ENCODE measurements at places on chromosomes 11 and 22.

DNA sequence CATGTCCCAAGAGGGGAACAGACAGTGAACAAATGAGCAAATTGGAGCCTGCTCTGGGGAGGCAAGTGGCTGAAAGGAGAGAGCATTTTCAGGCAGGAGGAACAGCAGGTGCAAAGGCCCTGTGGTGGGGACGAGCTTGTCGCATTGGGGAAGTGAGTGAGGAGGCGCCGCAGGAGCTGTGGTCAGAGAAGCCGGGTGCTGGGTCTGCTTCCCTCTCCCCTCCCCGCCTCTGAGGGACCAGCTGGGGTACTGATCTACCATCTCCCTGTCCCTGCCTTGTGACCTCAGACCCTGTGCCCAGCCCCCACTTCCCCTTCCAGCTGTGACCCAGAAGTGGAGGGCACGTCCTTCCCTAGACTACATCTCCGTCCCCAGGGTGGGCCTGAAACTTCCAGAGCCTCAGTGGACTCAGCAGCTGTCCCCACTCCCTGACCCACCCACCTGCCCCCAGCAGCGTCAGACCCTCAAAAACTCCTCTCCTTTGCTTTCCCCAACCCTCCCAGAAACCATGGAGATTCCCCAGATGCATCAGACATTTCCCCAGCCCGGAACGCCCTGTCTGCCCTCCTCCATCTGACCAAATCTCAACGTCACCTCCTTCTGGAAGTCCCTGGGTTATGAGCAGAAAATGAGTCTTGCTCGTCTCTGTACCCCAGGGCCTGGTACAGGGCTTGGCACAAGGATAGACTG lies 19.7 kb upstream of the PDGFB start:
- DNase-seq: no peak

DNA sequence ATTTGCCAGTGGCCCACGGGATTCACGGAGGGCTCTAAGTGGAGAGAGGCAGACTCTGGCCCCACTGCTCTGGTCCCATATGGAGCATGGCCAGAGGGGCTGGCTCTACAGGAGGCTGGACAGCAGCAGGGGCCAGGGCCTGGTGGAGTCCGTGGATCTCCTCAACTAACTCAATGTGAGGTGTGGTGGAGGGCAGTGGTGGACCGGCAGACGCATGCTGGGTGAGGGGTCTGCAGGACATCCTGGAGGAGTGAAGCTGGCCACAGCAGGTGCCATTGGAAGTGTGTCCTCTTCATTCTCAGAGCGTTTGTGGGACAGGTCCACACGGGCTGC lies 15.6 kb downstream of the IGF2 start:
- no peak for DNase-seq

DNA sequence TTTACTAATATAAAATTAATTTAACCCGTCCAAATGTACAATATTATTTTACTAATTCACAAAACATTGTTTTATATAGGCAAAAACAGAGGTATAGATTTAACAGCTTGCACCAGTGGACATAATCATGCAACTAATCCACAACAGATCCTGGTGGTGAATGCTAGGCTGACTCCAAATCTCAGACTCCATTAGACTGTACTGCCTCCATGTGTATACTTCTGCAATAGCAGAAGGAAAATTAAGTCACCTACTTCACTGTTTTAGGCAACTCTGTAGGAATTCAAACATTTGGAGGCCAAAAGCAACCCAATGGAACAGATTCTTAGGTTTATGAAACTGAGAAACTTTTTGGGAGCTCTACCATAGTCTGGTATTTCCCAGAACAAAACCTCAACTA lies 30.0 kb upstream of the RAB39A start:
- DNase-seq: no peak

GRCh38 chr11:28528217-28528616 lies 420.0 kb downstream of the METTL15 start:
- no peak for DNase-seq

DNA sequence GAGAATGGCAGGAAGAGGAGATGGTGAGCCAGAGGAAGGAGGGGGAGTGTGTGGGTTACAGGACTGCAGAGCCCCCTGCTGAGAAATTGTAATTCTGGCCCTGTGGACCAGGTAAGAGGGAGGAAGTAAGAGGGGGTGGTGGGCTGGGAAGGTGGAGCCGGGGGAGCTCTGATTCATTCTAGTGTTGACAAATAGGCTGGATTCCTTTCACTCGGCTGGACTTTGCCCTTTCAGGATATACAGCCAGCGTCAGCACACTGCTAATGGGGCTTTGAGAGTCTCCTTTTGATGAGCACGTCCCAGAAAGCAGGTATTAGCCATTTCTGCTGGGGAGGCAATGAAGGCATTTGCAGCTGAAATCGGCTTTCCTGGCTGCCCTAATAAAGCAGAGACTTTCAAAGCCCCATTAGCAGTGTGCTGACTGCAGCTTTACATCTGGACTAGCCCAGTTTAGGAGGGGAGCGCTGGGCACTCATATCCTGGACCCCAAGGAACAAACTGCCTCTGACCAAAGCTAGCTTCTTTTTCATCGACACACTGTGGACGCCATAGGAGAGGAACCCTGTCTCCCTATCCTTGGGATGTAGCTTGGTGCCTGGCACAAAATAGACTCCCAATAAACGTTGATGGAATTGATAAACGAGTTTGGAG lies 44.8 kb upstream of the CADM1 start:
- DNase-seq: no peak

DNA sequence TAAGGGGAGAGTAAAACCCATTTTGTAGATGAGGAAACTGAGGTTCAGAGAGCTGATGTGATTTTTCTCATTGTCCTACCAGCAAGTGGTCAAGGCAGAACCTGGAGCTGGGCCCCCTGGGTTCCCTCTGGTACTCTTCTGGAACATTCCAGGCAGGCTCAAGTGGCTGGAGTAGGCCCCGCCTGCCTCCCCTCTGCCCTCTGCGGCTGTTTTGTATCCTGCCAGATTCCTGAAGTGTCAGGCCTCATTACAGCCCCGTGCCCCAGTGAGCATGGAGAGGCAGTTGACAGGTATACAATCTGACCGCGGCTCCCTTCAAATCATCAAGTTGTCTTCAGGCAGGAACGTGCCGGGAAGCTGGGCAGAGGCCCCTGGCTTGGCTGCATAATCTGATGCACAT lies 94.6 kb upstream of the CD82 start:
- no peak for DNase-seq
